Activated naive CD4-positive, alpha-beta T cell treated with anti-CD3 and anti-CD28 coated beads, Interleukin-2, amount 10 ng/mL, durations not matched to agents 5 hours and 36 hours (primary cell): ENCODE measurements at places on chromosomes 4 and X. TPM values are rescaled to one million over a fixed set of nuclear protein-coding genes. Genes with fewer than 3 reads are reported as not detected.

The IRF2 gene
- total RNA-seq, result 73.5 TPM

The SPARCL1 gene
- not detected for total RNA-seq

The CCNA2 gene
- 74.3 TPM for total RNA-seq

The PSAPL1 gene
- not detected for total RNA-seq

The UGT2B17 gene
- not detected for total RNA-seq

The VCX3A gene
- total RNA-seq, result not detected

The OTUD6A gene
- total RNA-seq, result not detected

The SPP1 gene
- not detected for total RNA-seq

The MTTP gene
- not detected for total RNA-seq

The PDGFRA gene
- 0.13 TPM for total RNA-seq

The SGMS2 gene
- not detected for total RNA-seq

The NR0B1 gene
- total RNA-seq, result not detected

The MAGEA2 gene
- not detected for total RNA-seq

The PAGE2B gene
- total RNA-seq, result not detected

The TMEM47 gene
- not detected for total RNA-seq

The ADH6 gene
- not detected for total RNA-seq

The MAGEB1 gene
- not detected for total RNA-seq

The HDAC8 gene
- total RNA-seq, result 23.4 TPM

The TEX13B gene
- not detected for total RNA-seq

The ZMAT1 gene
- 6.0 TPM for total RNA-seq

The ZNF185 gene
- 0.50 TPM for total RNA-seq

The ANAPC4 gene
- total RNA-seq, result 37.8 TPM
